ENCODE measurements at places on chromosomes 2 and 18.

- DNase-seq: peak; percentile 58
Observed at GRCh38 chr18:5543773-5544389, at the start of gene EPB41L3. TSS of gene EPB41L3 (minus strand) at chr18:5543997. CDS start at chr18:5489183, 54,814 bp downstream.

DNA sequence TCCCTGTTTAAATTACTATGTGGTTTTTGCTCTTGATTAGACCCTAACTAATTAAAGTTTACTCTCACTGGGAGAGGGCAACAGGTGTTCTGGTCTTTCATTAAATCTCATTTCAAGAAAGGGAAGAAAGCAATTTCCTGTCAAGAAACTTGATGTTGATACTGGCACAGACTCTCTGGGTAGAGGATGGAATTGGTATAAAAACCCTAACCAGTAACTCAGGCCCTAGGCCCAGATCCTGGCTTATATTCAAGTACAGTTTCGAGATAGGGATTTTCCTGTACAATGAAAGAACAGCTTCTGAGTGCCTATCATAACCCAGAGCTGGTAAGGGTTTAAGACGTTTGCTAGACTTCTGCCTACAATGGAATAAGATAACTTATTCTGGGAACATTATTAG is 61.6 kb upstream of the ACYP2 start:
- DNase-seq: no peak

GRCh38 chr2:44932564-44933392 is 8.7 kb upstream of the SIX3 start:
- no peak for DNase-seq

DNA sequence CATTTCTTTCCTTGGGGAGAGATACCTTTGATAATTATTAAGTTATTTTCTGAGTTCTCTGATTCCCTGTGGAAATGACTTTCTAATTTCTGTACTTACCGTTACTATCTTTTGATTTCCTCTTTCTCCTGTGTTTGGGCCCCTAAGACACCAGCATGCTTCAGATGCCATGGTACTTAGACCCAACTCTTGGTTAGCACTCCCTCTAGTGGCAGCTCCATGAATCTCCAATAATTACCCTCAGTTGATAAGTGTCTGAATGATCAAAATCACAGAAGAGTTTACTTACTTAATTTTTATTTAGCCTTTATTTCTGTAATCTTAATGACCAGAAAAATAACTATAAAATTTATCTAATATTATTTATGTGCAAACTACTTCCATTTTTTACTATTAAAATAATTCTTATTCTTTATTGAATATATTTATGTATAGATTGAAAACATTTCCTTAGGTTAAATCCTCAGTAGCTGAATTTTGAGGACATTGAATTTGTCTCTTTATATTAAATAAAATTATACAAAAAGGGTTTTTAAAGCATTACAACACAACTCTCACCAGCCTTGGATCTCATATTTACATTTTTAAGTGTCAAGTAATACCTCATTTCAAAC is 300.4 kb downstream of the KCNS3 start:
- DNase-seq: peak; percentile 76

- no peak for DNase-seq
Observed at GRCh38 chr2:178380763-178381162, 70.2 kb downstream of the PRKRA start.

- no peak for DNase-seq
Observed at GRCh38 chr18:9750606-9751304, 42.7 kb downstream of the RAB31 start.

- DNase-seq: no peak
Observed at GRCh38 chr2:100206731-100207255, 64.4 kb upstream of the AFF3 start.

- no peak for DNase-seq
Observed at GRCh38 chr2:120576509-120577474, 158.9 kb upstream of the GLI2 start.

DNA sequence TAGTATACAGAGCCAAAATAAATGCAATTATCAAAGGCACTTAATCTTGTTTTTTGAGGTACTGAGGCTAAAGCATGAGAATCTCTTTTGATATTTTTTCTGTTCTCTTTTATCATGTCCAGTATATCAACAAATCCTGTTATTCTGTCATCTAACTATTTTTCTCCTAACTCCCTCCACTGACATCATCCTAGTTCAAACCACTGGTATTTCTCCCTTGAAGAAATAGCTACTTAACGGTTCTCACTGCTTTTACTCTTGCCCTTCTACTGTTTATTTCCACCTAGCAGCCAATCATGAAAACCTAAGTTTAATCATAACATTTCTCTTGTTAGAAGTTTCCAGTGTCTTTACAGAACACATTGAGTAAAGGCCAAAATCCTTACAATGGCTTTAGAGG is 317.6 kb downstream of the GPD2 start:
- no peak for DNase-seq

- DNase-seq: no peak
Observed at GRCh38 chr2:37366773-37367172, 22.3 kb downstream of the QPCT start.

DNA sequence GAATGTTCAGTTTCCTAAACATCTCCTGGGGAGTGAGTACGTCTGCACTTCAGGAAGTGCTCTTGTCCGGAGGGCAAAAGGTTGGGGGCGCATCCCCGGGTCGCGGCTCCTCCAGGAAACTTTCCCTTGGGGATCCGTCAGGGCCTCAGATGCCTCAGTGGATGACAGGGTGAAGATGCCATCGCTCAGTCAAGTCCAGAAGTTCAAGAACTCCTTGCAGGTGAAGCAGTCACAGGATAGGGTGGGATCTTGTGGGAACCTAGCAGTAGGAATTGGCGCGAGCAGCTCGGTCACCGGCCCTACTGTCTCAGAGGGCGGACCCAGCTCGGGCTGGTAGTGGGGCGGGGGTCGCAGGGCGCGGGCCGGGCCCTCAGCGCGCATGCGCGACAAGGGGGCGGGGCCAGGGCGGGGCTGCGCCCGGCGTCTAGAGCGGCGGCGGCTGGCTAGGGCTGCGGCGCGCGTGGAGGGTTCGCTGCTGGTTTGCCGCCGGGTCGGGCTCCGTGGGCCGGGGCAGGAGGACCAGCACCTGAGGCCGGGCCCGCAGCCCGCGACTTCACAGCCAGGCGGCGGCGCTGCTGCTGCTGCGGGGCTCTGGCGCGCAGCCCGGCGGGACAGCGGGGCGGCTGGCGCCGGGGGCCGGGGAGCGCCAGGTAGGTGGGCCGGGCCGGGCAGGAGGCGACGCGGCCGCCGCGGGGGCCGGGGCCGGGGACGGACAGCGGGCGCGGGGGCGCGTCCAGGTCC is at the start of gene INPP4A:
Gene INPP4A (plus strand): TSS at position 423 of the 741 bp plus-strand sequence. CDS start 75,191 bp downstream, outside the sequence.
- DNase-seq: peak; percentile 77

Measured in NCI-H2171 treated with DMSO at 0.1 percent for 48 hours (cell line).